Stimulated activated CD4-positive, alpha-beta T cell treated with anti-CD3 and anti-CD28 coated beads, Interleukin-12 subunit alpha, Interleukin-12 subunit beta, amount 100 ng/mL, for 4 hours (primary cell): ENCODE measurements at places on chromosomes 16 and 17.

GRCh38 chr17:50117202-50118051, 12.5 kb downstream of the SAMD14 start:
- peak; percentile 66 for DNase-seq

DNA sequence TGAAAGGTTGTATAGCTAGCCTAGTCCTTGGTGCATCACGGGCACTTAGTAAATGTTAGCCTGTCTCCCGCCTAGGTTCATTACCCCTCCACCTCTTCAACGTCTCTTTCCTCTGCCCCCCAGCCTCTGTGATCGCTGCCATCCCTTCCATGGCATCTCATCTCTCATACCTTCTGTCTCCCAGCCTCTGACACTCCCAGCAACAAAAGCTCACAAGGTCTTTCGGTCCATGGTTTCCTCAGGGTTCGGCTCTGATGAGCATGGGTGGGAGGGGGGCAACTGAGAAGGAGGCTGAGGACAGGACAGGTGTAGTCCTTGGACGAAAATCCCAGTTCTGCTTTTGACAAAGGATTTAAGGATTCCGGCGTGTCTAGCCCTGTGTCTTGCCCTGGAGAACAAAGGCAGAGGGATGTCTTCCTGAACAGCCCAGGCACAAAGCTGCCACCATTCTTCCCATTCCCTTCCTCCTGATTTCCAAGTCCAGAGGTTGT, 16.7 kb downstream of the CCR7 start:
- DNase-seq: no peak

GRCh38 chr16:21526923-21527807, 72.2 kb upstream of the METTL9 start:
- DNase-seq: no peak

DNA sequence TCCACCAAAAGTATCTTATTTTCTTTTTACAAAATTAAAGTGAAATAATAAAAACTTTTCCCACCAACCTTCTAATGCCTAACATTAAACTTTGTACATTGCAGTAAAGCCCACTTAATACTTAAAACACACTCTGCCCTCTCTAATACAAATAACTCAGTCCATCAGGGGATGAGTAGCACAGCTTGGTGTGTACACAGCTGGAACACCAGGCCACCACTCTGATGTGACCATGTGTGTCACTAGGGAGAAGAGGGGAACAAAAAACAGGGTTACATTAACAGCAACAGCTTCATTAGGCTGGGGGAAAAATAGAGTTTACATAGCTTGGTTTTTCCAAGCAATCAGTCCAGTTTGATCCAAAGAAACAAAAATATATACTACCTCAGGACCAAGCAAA, 295.0 kb downstream of the CEP112 start:
- DNase-seq: no peak

DNA sequence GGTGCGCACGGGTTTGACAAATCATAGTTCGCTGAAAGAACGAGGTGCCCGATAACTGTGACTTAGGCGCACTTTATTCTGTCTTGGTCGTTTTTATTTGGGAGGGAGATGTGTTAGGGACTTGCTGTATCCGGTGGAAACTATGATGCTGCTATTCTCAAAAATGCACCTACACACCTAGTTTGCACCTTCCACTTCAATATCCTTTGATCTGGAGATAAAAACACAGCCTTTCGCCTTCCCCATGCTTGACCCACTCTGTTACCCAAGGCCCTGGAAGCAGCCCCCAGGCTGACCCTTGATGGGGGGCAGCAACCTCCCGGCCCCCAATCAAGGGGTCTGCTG, 15.0 kb upstream of the FOXF1 start:
- no peak for DNase-seq
